ENCODE measurements at places on chromosomes 11 and 22. TPM values are rescaled to one million over a fixed set of nuclear protein-coding genes. Genes with fewer than 3 reads are reported as not detected.

The CNIH2 gene
- not detected for total RNA-seq

The TLCD5 gene
- 9.7 TPM for total RNA-seq

DNA sequence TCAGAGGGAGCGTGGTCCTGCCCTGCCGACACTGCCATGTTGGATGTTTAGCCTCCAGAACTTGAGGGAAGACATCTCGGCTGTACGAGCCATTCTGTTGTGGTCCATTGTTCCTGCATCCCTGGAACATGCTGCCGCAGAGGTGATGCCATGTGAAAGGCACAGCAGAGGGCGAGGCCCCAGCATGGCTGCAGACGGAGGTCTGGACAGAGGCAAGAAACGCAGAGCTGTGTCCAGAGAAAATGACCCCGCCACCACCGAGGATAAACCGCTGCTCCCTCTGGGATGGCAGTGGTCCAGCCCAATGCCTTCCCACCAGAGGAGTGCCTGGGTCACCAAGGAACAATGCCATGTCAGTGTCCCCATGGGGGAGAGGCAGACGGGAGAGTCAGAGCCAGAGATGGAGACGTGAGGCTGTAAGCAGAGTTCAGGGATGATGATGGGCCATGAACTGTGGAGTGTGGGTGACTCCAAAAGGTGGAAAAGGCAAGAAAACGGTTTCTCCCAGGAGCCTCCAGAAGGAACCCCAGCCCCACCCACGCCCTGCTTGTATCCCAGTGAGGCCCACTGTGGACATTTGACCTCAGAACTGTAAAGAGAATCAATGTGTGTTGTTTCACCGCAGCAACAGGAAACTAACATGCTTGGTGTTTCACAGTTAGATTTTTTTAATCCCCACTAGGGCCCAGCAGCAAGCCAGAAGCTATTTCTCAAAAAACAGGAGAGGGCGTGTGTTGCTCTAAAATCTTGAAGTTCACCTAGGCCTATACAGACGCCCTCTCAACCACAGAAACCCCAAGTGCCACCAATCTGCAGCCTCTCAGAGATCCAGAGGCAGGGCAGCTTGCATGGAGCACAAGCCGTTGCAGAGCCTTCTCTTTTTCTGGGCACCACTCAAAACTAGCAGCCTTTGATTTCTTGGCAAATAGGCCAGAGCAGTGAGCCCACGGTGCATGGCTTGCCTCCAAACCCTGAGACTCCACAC is 1422.9 kb downstream of the TBC1D22A start:
- H3K4me3 ChIP-seq, result no peak overlapping the region
- H3K27me3 ChIP-seq, result peaks cover 40% of the 10 kb centered on the region
- no peak for DNase-seq
- H3K4me1 ChIP-seq, result no peaks in the 10 kb centered on the region

DNA sequence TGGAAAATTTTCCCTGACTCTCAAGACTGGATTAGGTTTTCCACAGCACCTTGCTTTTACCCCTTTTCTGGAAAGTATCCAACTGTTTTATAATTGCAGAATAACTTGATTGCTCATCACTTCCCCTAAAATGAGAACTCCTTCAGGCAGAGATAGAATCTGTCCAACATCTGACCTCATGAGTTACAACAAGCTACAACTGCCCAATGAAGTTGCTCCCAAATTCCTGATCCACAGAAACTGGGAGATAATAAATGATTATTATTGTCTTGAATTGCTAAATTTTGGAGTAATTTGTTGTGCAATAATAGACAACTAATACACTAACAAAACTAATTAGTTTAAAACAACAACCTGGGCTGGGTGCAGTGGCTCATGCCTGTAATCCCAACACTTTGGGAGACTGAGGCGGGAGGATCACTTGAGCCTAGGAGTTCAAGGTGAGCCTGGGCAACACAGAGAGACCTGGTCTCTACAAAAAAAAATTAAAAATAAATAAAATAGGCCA is 10.0 kb upstream of the CCDC83 start:
- no peaks in the 10 kb centered on the region for H3K27me3 ChIP-seq
- DNase-seq, result no peak
- H3K4me1 ChIP-seq, result no peaks in the 10 kb centered on the region
- no peaks in the 10 kb centered on the region for H3K36me3 ChIP-seq

DNA sequence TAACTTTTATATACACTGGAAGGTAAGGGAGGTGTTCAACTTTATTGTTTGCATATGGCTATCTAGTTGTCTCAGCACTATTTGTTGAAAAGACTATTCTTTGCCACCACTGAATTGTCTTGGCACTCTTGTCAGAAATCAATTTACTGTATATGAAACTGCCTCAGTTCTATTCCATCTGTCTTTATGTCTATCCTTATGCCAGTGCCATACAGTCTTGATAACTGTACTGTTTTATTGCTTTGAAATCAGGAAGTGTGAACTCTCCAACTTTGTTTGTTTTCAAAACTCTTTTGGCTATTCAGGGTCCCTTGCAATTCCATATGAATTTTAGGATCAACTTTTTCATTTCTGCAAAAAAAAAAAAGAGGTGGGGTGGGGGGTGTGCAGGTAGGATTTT is 77.2 kb downstream of the PRSS23 start:
- no peak overlapping the region for H3K27ac ChIP-seq
- no peaks in the 10 kb centered on the region for H3K27me3 ChIP-seq
- no peaks in the 10 kb centered on the region for H3K36me3 ChIP-seq

The FAM227A gene
- 1.0 TPM for total RNA-seq

DNA sequence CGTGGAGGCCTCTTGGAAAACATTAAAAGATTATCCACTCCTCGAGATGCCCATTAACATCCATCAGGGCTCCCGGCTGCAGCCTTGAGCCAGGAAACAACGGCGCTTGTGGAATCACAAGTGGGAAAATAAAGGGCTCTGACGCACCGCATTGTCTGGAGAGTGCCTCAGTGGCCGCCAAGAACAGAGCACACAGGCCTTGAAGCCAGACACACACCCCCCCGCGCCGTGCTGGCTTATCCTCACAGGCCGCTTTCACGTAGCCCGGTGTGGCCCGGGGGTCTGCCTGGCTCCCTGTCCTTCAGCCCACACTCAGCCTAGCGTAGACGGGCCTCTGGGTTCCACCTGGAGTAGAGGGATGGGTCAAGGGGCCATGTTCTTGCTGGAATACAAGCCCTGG is 1020.5 kb downstream of the BRD1 start:
- no peaks in the 10 kb centered on the region for H3K36me3 ChIP-seq
- no peaks in the 10 kb centered on the region for H3K4me1 ChIP-seq
- H3K27ac ChIP-seq, result no peak overlapping the region
- peaks cover 51% of the 10 kb centered on the region for H3K27me3 ChIP-seq
- H3K4me3 ChIP-seq, result no peak overlapping the region

The NRIP3 gene
- 1.9 TPM for total RNA-seq

The OR51B2 gene
- total RNA-seq, result not detected

GRCh38 chr11:120305286-120305685 is 19.8 kb upstream of the TLCD5 start:
- no peak for DNase-seq
- peaks cover 20% of the 10 kb centered on the region for H3K27me3 ChIP-seq
- no peaks in the 10 kb centered on the region for H3K36me3 ChIP-seq
- no peak overlapping the region for H3K27ac ChIP-seq

DNA sequence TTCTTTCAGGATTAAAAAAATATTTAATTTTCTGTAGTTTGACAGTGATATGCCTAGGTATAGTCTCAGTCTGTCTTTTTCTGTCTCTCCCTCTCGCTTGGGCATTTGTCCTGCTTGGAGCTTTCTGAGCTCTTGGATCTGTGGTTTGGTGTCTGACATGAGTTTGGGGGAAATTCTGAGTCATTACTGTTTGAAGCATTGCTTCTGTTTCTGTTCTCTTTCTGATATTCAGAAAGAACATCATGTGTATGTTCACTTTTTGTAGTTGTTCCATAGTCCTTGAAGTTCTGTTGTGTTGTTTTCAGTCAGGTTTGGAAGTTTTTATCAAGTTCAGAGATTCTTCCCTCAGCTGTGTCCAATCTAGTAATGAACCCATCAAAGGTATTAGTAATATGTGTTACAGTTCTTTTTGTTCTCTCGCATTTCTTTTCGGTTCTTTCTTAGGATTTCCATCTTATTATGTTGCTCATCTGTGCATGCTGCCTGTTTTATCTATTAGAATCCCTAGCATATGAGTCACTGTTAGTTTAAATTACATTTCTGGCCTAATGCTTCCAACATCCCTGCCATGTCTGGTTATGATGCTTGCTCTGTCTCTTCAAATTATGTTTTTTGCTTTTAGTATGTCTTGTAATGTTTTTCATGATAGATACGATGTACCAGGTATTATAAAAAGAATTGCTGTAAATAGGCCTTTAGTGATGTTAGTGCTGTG is 48.4 kb downstream of the DDX10 start:
- peaks cover 4% of the 10 kb centered on the region for H3K4me1 ChIP-seq
- DNase-seq, result no peak
- H3K27ac ChIP-seq, result no peak overlapping the region
- H3K27me3 ChIP-seq, result no peaks in the 10 kb centered on the region
- peaks cover 64% of the 10 kb centered on the region for H3K36me3 ChIP-seq

DNA sequence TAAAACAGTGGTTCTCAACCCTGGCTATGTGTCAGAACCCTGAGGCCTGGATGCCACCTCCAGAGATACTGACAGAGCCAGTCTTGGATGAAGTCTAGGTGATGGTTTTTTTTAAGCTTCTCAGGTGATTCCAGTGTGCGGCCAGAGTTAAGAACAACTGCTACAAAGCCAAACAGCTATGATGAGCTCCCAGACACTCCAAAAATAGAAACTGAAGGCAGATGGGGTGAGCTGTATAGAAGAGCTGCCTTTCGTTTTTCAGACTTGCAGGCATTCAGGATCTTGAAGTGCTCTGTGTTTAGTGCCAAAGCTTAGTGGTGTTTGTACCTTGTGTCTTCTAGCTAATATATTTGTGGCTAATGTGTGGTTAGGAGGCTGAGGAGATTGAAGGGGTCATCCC is 14.2 kb downstream of the SCUBE2 start:
- H3K27me3 ChIP-seq, result no peaks in the 10 kb centered on the region
- no peak overlapping the region for H3K27ac ChIP-seq
- H3K4me3 ChIP-seq, result no peak overlapping the region
- no peaks in the 10 kb centered on the region for H3K36me3 ChIP-seq
- no peak for DNase-seq

The PTGDR2 gene
- 2.3 TPM for total RNA-seq

The DTX4 gene
- total RNA-seq, result 1.8 TPM

GRCh38 chr11:113942256-113942655 is 32.7 kb upstream of the HTR3A start:
- no peak overlapping the region for H3K4me3 ChIP-seq
- no peaks in the 10 kb centered on the region for H3K36me3 ChIP-seq
- no peak for DNase-seq
- H3K27me3 ChIP-seq, result peaks cover 24% of the 10 kb centered on the region
- no peak overlapping the region for H3K27ac ChIP-seq
